ENCODE measurements at places on chromosomes 5 and 9.

DNA sequence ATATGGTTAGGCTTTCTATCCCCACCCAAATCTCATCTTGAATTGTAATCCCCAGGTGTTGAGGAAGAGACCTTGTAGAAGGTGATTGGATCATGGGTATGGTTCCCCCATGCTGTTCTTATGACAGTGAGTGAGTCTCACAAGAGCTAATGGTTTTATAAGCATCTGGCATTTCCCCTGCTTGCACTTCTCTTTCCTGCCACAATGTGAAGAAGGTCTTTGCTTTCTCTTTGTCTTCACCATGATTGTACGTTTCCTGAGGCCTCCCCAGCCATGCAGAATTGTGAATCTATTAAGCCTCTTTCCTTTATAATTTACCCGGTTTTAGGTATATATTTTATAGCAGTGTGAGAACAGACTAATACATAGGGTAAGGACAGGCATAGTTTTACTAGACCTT is 334.5 kb downstream of the TLR4 start:
- DNase-seq, result no peak

DNA sequence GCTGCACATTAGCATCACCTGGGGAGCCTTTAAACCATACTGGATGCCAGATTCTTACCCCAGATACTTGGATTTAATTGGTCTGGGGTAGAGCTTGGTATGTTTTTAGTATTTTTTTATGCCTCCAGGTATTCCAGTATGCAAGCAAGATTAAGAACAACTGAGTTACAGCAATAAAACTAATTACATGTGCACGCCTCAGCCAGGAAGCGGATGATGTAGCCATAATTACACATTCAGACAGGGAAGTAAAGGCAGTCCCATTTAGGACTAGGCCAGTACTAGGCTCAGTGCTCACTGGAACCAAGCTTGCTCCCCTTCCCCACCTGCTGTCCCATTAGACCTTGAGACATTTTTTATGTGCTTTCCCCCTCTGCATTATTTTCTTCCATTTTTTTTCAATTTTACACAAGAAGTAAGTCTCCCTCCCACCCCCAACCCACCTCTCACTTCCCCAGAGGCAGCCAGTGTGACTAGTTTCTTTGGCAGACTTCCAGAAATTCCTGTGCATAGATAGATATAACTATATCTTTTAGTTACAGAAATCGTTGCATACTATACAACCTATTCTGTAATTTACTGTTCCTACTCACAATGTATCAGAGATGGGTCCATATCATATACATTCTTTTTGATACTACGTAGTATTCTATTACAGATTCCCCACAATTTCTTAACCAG is 7.1 kb upstream of the GNAQ start:
- no peak for DNase-seq

GRCh38 chr5:133618141-133618540 is 5.8 kb upstream of the FSTL4 start:
- no peak for DNase-seq

DNA sequence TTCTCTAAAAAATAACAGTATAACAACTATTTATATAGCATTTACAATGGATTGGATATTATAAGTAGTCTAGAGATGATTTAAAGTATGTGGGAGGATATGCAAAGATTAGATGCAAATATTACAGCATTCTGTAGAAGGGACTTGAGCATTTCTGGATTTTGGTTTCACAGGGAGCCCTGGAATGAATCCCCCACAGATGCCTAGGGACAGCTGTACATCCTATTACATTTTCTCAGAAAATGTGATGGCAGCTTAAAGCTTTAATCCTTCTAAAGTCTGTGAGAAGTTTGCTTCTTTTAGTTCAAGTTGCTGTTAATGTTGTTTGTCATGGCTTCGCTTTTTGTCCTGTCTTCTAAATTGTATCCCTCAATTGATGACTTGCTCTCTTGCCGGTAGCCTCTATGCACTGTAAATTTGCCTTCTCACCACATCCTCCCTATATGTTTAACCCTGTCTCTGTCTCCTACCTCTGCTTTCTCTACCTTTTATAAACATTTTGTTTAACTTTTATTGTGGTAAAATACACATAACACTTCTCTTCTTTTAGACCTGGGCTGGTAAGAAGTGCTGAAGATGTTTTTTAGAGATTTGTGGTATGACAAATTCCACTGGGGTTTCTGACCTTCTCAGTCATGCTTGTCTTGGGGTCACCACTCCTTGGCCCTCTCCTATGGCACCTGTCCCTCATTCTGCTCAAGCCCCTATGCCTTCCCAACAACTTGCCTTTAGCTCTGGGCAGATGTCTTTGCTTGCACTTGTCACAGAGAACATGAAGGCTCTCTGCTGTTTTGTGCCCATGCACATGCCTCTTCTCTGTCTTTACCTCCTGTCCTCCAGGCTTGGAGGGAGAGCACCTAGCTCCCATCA is 37.9 kb downstream of the LNPEP start:
- DNase-seq, result no peak

- no peak for DNase-seq
Measured at GRCh38 chr5:123502120-123502519, 9.9 kb upstream of the CSNK1G3 start.

DNA sequence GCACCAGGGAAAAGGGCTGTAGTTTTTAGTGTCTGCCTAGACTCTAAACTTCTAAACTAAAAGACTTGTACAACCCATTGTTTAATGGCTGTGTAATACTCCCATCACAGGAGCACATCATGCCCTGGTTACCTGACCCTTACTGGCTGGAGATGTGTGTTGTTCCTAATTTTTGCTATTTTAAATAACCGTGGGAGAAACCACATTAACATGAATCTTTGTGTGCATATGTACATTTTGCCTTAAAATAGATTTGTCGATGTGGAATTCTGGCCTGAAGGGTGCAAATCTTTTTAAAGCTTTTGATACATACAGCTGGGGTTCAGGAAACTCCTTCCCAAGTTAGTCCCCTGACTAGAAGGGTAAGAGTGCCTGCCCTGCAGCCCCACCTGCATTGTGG is 39.7 kb downstream of the PHF2 start:
- no peak for DNase-seq

DNA sequence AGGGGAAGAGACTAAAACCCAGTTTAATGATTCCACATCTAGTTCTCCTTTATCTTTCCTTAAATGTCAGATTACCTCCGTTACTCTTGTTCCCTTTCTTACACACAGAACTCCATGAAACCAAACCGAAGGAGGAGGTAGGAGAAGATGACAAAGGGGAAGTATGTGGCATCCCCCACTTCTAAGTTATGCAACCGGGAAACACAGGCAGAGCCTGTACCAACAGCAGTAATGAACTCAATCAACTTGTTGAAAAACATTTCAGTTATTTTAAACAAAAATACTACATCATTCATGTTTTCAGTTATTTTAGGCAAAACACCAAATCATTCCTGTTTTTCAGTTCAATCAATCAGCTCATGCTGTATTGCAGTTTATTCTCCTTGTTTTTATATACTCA is 101.8 kb downstream of the PCSK1 start:
- no peak for DNase-seq

DNA sequence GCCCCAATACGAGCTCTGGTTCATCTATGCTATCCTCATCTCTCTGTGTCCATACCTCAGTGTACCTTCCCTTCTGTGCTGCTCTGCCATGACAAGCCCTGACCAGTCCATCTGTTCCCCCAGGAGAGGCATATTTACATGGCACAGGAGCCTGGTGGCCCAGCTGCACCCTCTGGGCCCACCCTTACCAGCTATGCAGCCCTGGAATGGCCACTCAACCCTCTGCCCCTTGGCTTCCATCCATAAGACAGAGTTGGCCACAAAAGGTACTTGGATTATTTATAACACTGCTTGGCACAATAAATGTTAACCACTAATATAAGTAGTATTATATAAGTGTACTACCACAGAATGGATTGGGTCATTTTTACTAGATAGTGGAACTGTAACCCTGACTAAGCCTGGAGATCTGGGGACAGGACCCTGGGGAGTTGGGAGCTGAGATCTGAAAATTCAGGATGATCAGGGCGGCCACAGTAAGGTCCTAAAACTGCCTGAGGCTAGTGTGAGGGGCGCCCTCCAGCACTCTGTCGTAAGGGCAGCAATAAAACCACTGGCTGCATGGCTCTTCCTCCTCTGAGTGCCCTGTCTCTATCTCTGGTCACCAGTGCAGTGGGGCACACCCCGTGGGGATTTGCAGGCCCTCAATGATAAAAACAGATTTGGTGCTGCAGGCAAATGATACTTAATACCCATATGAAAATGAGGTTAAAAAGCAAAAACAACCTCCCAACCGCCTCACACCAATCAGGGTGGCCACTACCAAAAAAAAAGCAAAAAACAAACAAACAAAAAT is 65.8 kb downstream of the SEMA4D start:
- no peak for DNase-seq

GRCh38 chr9:34545497-34545896 is 22.7 kb upstream of the ENHO start:
- DNase-seq, result peak; percentile 60

DNA sequence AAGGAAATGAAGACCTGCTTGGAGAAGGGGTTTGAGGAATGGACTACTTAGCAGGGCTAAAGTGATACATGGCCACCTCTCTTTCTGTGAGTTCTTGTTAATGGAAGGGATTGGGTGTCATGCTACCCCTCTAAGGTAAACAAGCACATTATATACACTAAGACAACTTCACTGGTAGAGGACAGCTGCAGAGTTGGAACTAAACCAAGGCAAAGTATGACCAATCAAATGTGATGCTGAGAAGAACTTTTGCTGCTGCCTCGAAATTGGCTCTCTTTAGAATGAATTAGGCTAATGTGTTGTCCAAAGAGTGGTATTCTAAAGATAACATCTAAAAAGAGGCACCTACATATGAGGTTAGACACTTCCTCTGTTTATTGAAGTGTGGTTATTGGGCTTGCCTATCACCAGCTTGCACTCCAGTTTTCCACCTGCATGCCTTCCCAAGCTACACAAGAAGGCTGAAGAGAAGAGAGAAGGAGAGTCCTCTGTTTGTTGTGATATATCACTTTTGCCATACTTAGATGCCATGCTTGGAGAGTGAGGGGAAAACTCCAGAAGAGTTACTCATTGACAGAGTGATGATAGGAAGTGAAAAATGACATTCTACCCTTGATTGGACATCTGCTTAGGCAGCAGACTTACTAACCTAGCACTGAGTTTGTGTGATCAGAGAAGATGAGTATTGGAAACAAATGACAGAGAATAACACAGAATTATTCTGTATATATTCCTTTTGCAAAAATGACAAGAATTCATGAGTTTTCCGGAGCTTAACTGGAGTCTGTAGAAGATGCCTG is 536.1 kb downstream of the ZNF608 start:
- DNase-seq, result no peak

DNA sequence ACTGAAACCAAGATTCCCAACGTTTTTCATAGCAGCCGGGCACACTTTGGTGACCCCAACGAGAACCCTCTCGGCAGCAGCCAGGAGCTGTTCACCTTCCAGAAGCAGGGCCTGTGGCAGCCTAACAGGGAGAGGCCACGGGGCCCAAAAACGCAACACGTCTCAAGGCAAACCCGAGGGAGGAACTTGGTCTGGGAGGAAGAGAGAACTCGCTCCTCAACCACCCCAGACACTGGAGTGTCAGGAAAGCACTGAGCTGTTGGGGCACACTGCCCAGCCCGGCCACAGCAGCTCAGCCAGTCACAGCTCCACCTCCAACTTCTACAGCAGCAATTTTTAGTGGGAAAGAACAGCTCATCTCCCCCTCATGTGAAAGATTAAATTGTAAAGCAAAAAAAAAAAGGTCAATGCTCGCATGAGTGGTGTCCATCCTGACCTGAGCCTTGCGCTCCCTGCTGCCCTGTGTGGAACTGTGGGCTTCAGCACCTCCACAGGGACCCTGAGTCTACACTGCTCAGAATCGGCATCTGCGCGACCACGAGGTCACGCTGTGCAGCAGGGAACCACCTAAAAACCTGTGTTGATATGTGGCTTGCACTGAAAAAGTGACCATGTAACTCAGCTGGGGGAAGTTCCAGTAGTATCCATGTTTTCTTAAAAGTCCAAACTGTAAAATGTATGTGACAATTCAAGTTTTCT is 55.0 kb downstream of the IPPK start:
- DNase-seq, result peak; percentile 68

GRCh38 chr5:61461417-61461816 is 129.4 kb downstream of the ZSWIM6 start:
- no peak for DNase-seq

DNA sequence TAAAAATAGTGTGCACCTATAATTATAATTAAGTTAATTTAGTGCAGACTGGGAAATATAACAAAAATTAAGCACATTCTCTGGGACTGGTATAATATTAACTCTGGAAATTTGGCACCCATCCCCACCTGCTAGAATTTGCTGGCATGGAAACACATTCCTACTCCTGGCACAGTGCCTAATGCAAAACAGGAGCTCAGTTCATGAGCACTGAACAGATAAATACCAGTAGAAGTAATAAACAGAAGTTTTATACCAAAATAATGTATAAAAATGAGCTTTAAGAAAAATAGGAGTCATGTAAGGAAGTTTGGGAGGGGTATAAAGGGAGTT is 23.7 kb upstream of the NPR3 start:
- DNase-seq, result no peak

GRCh38 chr5:69013481-69013880 is 80.3 kb upstream of the SLC30A5 start:
- no peak for DNase-seq

- DNase-seq, result peak; percentile 31
Measured at GRCh38 chr5:151130922-151131891, 26.4 kb downstream of the ANXA6 start.

DNA sequence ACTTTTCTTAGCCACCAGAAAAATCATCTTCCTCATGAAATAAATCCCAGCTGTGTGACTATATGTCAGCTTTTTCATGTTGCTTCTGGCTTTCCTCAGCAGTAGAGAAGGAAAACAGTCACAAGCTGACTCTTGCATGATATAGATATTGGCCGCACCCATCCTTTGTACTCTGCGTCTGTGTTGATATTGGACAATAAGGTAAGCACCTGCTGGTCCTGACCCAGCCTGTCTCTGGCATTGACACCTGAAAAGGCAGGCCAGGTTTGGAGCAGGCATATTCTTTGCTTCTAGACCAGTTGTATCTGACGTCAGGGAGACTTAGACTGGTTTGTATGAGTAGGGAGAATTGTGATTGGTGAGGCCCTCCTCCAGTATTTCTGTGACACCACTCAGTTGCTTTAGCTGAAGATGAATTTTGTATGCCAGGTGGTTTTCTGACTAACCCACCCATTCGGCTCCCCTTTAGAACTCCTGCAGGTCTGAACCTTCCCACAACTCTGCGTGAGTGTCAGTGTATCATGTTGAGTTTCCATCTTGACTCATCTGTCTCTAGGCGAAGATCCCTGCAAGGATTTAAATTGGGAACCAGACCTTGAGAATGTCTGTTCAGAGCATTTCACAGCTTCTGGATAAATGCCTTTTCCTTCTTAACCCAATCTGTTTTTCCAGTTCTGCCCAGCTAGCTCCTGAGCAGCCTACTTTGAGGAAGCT is 151.2 kb upstream of the RUSC2 start:
- no peak for DNase-seq

GRCh38 chr5:133889271-133889905 is 79.0 kb downstream of the C5orf15 start:
- DNase-seq, result peak; percentile 14

All from aorta (tissue), 5 donors.